ENCODE measurements at places on chromosomes 5 and 9.

DNA sequence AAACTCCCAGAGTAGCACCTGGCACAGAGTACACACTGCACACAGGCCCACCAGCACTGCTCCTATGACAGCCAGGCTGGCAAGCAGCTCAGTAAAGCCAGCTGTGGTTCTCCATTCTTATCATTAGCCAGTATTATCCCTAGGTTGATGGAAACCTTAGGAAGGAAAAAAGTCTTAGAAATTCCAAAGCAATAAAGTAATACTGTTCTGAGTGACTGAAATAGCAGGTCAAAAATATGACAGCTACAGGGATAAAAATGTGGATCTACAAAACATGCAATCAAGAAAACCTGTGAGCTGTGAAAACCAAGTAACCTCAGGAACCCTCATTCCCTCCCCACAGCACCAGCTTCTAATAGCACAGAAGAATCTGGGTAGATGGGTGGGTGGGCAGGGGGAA is 403.5 kb downstream of the SPOCK1 start:
- no peak for DNase-seq

DNA sequence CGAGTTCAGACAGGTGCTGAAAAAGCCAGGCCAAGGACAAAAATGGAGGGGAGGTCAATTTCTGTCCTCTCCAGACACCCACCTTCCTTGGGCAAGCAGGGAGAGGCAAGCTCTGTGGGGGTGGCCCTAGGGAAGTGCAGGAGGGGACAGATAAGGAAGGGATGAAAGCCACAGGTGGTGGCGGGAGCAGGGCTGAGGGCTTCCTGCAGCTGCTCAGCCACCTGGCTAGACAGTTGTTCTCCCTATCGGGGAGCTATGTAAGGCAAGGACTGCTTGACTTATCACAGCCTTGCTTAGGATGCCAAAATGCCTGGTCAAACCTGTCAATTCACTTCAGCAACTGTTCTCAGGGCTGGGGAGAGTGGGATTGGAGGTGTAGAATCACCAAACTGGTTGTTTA is 266.1 kb downstream of the ZSWIM6 start:
- DNase-seq = no peak

GRCh38 chr9:137278721-137279711 is 1.5 kb downstream of the TOR4A start:
- no peak for DNase-seq

DNA sequence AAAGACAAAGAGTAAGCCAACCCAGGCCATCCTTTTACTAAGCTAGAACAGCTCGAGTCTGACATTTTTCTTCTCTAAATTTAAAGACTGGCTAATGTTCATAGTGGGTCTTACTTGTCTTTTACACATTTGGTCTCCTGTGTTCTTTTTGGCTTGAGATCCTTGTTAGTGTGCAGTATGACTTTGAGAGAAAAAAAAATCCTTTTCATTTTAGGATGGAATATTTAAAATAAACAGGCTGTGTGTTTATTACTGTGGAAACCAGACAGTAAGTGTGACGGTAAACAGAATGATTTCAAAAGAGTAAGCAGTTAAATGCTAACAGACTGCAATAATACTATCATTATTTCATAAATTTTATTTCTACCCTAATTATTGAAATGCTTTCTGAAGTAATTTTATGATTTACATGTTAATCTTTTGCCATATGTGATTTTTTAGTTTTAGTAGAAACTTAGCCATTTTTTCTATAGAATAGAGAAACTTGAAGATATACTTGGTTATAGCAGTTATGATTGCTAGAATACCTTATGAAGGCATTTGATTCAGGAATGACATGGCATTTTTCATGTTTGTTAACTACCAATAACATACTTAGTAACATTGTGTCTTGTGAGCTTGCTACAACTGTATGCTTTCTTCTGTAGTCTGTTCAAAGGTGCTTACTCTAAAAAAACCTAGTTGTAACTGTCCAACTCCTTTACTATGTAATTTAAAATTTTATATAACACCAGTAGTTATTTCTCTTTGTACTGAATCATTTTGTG is 92.4 kb downstream of the XRCC4 start:
- no peak for DNase-seq

DNA sequence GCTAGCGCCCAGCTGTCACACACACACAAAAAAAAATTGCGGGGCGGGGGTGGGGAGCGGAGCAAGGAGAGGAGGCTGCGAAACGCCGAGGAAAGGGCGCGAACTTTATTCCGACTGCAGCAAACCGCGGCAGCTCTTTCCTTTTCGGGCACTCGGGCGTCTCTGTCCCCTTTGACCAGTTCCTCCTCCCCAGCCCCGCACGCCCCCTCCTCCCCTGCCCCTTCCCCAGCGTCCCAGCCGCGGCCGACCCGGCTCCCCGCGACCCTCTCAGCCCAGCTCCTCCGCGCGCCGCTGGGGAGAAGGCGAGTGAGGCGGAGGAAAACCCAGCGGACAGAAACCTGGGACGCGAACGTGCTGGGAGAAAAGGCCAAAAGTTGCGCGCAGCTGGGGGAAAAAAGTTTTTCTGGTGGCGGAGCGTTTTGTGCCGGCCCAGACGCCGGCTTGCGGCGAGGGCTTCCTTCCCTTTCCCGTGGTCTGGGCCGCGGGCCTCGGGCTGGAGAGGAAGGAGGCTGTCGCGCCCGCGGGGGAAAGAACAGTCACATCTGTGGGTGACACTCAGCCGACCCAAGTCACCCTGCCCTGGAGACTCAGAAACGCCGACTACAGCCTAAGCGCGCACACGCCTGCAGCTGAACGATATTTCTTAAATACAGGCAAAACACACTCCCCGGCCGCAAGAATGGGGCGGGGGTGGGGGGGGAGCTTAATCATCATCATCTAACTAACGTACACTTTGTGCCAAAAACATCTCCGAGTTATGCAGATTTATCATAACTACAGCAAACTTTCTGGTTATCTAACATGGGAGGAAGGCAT is 1.1 kb upstream of the BNC2 start:
- no peak for DNase-seq

DNA sequence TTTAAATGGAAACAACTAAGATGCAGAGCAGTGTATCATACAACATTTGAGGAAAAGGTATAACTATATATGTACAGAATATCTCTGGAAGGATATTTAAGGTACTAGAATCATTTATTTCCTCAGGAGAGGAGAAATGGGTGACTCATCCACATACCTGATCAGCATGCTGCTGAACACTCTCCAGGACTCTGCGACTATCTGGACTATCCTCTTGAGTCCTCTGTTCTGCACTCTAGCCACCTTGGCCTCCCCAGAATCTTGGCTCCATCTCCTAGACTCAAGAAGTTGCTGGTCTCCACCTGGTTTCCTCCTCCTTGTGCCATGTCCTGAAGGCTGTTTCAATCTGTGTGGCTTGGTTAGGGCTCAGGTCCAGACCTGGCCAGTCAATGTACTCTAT is 8.8 kb upstream of the PRDM6 start:
- DNase-seq = no peak

GRCh38 chr5:150514708-150515211 is 6.8 kb downstream of the NDST1 start:
- DNase-seq = no peak

All from stimulated activated naive CD4-positive, alpha-beta T cell (primary cell).